Stimulated activated CD8-positive, alpha-beta memory T cell treated with anti-CD3 and anti-CD28 coated beads, Interleukin-4, amount 100 ng/mL, for 4 hours (primary cell): ENCODE measurements at places on chromosomes 1 and 21.

DNA sequence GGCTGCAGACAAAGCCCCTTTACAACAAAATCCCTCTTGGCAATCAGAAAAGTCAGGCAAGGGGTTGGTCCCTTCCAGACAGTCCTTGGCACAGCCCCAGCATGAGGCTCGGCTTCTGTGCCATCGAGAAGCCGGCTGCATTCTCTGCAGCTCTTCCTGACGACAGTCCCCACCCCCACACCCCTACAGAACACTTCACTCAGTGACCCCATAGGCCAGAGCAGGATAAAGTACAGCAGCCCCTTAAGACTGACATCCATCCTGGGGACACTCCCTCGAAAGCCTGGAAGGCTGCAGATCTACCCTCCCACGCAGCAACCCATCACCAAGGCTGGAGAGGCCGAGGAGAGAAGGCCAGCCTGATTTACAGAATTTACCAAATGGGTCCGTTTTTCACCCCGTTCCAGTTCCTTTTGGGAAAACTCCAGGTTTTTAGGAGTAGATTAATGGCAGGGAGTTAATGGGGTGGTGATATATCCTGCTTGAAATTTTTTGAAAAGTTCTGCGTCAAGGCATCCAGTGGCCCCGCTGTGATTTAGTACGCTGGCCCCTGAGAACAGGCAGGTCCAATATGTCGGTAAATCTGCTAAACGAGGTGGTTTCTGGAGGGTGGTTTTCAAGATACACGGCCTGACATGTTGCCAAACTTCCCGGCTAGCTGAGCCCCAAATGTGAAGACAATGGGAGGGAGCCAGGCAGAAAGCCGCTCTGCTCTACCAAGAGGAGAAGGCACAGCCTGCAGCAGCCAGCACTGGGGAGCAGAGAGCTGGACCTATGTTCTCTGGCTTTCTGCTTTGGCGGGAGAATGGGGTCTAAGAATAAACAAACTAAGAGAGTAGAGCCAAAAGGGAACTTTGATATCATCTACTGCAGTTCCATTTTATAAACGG, 81.7 kb downstream of the SSBP3 start:
- DNase-seq, result no peak

DNA sequence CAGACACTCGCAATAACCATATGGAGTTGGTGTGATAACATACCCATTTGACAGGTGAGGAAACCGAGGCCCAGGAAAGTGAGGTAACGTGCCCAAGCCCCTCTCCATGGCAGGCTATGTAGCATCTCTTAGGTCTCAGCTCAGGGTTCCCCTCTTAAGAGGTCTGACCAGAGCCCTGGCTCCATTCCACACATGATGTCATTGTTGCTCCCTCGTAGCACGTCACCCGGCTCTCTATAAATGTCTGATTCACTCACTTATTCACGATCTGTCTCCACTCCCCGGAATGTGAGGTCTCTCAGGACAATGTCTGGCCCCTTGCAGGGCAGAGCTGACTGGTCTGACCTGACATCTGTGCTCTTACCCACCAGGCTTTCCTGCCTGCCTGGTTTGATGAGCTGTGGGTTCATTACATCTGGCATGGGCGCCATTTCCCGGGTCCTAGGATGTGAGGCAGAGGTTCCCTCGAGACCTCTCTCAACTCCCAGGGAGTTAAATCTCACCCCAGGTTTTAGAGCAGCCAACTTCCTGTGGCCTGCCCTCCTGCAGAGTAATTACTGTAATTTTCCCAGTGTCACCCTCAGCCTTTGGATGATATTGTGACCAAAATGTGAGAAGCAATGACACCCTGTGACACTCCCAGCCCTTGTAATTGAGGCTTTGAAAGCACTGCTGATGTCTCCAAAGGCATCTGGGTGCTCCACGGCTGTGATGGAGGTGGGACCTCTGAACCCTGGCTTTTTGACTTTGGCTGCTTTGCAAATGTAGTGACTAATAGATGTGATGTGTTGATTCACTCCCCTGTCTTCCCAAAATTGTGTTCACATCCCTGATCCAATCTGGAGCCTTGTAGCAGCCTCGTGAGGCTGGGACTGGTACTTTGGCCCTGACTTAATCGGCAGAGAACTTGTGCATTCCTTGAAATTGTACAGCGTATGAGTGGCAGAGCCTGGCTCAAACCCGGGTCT, 10.6 kb downstream of the ACTL8 start:
- no peak for DNase-seq

- no peak for DNase-seq
These were observed 647.5 kb downstream of the SMYD3 start for GRCh38 chr1:245859493-245860114.

DNA sequence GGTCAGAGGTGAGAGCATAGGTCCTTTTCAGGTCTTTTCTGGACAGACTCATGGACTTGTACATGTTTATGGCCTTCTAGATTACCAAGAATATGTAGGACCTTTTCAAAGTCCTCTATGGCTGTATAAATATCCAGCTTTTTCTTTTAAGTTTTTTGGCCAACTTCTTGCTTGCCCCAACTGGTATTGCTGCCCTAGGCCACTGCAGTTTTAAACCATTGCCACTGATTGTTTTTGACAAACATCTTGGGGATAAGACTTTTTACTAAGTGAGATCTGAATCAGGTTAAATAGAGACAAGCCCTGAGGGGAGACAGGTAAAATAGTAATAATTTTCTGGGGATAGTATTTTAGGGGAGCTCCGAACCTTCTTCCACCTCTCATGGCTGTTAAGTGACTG, 14.8 kb upstream of the DDR2 start:
- DNase-seq, result no peak

GRCh38 chr21:42699196-42699595, 45.8 kb downstream of the PDE9A start:
- DNase-seq, result no peak

DNA sequence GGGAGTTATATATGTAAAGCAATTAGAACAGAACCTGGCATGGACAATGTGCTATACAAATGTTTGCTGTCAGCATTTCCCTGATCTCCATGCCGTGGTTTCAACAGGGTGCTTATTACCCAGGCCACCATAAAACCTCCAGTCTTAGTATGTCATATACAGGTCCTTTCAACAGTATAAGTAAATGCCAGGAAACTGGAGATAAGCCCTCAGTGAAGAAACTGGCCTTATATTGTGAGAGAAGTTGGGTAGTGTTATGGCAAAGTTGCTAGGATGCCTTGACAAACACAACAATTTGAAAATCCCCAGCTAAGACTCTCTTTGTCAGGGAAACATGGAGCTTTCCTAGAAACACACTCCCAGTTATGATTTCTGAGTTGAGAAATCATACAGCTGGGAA, 850.2 kb upstream of the ADAMTS5 start:
- DNase-seq, result no peak

DNA sequence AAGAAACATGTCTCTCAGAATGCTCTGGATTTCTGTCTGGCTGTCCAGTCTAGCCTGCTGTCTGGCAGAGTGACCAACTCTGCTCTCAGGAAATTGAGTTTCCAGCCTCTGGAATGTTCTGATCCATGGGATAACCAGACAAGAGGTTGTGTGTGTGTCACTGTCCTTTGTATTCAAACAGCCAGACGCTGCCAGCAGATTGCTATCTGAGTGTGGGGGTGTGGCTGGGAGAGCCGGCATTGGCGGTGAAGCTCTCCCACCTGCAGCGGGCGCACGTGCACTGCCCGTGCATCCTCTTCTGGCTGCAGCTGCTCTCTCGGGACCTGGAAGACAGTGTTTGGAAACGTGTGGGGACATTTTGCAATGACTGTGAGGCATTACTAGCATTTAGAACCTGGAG, 26.1 kb downstream of the PKP1 start:
- DNase-seq, result no peak
